Astrocyte of the spinal cord (primary cell): ENCODE measurements at places on chromosomes 6 and 20.

GRCh38 chr20:58438970-58439808 is 50.2 kb downstream of the VAPB start:
- no peak for DNase-seq

- no peak for DNase-seq
Measured at GRCh38 chr6:68701159-68701558, 66.1 kb downstream of the ADGRB3 start.

GRCh38 chr20:9739991-9740390 is 98.9 kb downstream of the PAK5 start:
- no peak for DNase-seq

DNA sequence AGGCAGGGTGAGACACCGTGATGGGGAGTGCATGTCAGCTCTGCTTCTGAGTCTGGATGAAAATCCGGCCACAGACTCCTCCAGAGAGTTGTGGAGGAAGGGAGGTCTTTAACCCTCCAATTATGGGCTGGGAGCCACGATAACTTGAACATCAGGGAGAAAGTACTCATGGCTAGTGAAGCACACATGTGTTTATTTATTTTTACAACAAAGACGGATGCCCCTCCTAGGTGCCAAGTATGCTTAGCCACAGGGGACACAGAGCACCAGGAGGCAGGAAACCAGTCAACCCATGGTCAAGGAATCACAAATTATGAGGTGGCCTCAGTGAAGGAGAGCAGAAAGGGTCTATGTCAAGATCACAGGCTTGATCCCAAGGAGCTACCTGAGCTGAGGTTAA is 54.1 kb downstream of the ZNF217 start:
- peak; percentile 5 for DNase-seq

DNA sequence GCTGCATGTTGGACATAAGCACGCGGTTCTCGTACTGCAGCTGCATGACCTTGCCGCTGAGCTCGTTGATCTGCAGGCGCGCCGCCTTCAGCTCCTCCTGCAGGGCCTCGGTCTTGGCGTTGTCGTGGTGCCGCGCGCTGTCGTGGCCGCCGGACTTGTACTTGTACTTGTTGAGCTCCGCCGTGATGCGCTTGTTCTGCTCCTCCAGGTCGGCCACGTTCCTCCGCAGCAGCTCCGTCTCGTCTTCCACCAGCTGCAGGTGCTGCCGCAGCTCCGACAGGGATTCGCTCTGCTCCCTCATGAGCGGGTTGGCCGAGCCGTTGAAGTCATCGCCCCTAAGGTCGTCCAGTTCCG is 16.6 kb upstream of the KIAA0408 start:
- DNase-seq, result no peak

GRCh38 chr6:45898941-45899682 is 116.5 kb downstream of the CLIC5 start:
- DNase-seq, result no peak

DNA sequence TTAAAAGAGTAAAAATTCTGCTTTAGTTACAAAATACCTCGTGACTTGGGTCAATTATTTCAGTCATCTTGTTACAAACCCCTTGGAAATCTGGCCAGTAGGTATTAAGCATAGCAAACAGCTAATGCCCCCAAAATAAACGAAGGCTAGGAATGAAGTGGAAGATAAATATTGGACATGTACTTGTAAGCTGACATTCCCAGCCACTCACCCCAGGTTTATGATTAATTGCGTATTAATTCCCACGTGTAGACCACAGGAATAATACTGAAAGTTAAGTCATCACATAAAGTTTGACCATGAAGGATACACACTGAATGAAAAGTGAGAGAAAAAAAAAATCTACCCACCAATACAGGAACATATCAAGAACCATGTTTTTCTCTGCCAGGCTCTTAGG is 936.5 kb upstream of the ADGRB3 start:
- no peak for DNase-seq

DNA sequence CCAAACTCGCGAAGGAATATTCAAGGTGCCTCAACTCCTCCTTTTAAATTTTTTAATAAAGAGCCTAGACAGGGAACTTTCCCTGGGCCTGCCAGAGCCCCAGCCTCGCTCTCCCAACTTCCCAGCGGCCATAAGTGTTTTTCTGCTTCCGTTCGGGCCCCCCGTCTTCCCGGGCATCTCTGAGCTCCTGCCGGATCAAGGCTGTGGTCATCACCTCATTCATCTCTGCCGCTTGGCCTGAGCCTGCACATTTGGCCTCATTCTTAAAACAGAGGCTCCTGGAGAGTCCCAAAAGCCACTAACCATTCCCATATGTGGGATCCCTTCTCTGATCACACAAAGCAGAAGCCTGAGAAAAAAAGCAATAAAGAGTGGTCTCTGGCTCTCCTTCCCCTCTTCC is 969.1 kb upstream of the DEFB115 start:
- no peak for DNase-seq

- DNase-seq, result no peak
Measured at GRCh38 chr6:159067334-159067733, 22.5 kb upstream of the TAGAP start.

DNA sequence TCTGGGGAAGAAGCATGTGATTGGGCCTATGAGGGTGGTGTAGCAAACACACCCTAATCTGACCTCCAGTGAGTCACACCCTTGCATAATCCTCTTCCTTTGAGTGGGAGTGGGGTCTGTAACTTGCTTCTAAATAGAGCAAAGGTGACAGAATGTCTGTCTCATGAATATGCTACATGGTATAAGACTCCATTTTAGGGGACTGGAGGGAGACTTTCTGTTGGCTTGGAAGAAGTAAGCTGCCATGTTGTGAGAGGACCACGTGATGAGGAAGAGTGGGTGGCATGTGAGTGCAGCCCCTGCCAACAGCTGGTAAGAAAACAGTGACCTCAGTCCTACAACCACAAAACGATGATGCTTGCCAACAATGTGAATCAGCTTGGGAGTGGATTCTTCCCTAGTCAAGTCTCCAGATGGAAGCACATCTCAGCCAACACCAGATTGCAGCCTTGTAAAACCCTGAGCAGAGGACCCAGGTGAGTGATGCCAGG is 3.7 kb downstream of the AK9 start:
- peak; percentile 88 for DNase-seq

DNA sequence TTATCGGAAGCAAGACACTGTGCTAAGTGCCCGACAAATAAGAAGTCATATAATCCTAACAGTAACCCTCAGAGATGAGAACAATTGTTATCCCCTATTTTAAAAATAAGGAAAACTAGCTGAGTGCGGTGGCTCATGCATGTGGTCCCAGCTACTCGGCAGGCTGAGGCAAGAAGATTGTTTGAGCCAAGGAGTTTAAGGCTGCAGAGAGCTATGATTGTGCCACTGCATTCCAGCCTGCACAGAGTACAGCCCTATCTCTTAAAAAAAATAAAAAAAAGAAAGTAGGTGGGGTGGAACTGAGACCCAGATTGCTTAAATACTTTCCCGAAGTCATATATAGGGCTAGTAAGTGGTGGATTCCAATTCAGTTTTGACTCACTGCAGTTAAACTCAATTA is 84.7 kb downstream of the UST start:
- no peak for DNase-seq

DNA sequence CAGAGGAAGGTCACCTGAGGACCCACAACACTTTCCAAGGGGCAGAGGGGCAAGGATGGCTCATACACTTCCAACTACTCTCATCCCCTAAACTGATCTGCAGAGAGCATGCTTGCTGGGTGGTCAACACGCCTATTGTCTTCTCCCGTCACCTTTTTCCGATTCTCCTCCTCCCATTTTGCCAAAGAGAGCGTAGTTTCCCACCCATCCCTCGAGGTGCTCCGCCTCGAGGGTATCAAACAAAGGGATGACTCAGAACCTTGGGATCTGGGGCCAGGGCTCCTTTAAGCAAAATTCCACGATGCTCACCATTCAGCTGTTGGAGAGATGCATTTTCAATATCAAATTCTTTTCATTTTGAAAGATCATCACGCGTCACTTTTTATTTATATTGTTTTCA is 507.5 kb upstream of the SULF2 start:
- DNase-seq, result no peak

- peak; percentile 54 for DNase-seq
Measured at GRCh38 chr6:20906945-20907344, 372.7 kb downstream of the CDKAL1 start.

- no peak for DNase-seq
Measured at GRCh38 chr20:38947931-38948362, 14.2 kb upstream of the DHX35 start.

GRCh38 chr6:120671519-120671918 is 662.8 kb downstream of the TBC1D32 start:
- no peak for DNase-seq

- DNase-seq, result no peak
Measured at GRCh38 chr6:148395583-148396101, 53.0 kb downstream of the SASH1 start.

DNA sequence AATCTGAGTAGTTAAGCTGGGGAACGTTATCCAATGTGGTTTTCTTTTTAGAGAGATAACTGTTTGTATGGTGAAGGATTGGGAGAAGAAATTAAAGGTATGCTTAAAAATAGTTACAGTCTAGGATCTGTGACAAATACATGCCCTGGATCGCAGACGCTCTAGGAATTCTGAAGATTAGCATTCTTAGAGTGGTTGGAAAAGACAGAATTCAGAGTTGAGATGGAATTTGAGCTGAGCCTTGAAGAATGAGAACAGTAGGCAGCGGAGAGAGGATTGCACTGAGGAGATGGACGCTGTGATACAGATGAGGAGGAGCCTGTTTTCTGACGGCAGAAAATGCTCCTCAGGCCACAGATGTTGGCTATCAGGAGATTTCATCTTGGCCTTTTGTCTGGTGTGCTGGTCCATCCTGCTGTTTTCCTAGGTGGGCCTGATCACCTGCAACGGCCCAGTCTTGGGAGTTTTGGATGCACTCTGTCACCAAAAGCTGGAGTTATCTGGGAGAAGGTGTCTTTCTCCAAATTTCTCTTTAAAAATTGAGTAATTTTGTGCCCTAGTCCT is 48.3 kb upstream of the KIF25 start:
- DNase-seq, result no peak

- DNase-seq, result peak; percentile 83
Measured at GRCh38 chr6:80769106-80769505, 662.6 kb downstream of the BCKDHB start.

DNA sequence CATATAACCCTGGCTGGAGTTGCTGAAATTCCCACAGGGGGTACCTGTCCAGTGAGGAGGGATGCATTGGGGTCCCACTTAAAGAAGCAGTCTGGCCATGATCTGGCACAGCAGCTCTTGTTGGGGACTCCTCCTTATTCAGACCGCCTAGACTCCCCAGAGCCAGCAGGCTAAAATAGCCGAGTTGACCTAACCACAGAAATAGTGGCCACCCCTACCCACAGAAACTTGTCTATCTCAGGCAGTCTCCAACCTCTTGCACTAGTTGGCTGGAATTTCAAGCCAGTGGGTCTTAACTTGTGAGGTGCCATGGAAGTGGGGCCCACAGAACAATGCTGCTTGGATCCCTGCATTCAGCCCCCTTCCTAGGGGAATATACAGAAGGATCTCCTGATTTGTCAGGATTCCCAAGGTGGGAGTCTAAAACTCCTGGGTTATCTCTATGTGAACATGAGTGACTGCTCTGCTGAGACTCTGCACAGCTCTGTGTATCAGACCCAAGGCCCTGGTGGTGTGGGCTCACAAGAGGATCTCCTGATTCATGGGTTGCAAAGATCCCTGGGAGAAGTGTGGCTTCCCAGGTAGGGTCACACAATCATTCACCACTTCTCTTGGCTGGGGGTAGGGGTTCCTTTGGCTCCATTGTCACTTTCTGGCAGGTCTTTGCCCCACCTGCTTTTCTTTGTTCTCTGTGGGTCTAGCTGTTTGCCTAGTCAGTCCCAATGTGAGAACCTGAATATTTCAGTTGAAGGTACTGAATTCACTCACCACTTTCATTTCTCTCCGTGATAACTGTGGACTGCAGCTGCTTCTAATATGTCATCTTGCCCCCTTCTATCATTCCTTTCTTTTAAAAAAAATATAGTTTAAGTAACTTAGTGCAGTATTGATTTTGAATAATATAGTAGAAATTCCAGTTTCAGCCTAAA is 65.5 kb upstream of the CLVS2 start:
- no peak for DNase-seq

- no peak for DNase-seq
Measured at GRCh38 chr6:102215425-102215824, 821.9 kb downstream of the GRIK2 start.

DNA sequence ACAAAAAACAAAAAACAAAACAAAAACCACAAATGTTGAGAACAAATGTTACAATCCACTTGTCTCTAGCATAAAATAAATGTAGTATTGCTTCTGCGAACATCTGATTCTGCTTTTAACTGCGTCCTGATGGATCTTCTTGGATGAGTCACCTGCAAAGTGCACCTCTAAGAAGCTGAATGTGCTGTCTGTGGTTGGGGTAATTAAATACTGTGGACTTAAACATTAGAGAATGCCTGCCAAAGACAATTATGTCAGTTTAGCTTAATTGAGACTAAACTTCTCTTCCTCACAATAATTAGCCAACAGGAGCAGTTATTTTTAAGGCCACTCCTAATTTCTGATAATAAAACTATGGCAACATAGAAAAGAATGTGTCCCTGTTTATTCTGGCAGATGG is 253.4 kb downstream of the PHACTR1 start:
- no peak for DNase-seq

DNA sequence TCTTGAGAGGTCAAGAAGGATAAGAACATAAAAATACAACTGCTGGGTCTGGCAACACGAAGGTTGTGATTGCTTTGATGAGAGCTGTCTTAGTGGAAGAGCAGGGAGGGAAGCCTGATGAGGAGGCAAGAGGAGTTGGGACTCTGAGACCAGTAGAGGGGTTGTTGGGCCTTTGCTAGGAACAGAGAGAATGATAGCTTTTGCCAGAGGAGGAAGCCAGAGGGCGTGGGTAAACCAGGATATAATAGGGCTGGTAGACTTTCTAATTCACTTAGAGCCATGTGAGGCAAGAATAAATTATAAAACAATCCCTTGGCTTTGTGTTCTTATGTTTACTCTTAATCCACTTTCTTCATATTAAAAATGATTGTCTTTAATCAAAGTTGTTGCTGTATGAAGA is 78.6 kb downstream of the RCAN2 start:
- no peak for DNase-seq

- DNase-seq, result no peak
Measured at GRCh38 chr6:150865043-150865405, 478 bp upstream of the MTHFD1L start.

- peak; percentile 50 for DNase-seq
Measured at GRCh38 chr6:12577124-12577850, 139.3 kb upstream of the PHACTR1 start.

GRCh38 chr6:167974640-167975344 is 22.7 kb upstream of the KIF25 start:
- DNase-seq, result peak; percentile 58

- no peak for DNase-seq
Measured at GRCh38 chr6:2361195-2361594, 115.8 kb upstream of the GMDS start.

DNA sequence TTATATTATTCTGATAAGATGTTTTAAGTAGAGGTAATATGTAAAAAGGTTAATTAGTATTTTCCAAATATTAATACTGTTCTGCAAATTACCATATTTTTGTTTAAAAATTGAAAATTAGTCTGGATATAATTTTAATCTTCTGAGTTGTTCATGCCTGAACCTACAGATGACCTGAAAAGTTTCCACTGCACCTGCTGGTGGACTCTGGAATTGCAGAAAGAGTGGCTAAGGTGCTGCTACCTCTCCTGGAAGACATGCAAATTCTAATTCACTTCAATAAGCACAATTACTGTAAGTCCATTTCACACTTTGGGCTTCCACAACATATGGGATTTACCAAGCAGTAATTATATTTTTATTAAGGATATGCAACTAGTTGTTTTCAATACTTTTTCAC is 77.7 kb upstream of the OLIG3 start:
- DNase-seq, result peak; percentile 2

GRCh38 chr6:524803-525202 is 132.1 kb downstream of the HUS1B start:
- DNase-seq, result no peak
